Trophoblast cell (in vitro differentiated cells and primary cell): ENCODE measurements at places on chromosomes 1 and 21.

DNA sequence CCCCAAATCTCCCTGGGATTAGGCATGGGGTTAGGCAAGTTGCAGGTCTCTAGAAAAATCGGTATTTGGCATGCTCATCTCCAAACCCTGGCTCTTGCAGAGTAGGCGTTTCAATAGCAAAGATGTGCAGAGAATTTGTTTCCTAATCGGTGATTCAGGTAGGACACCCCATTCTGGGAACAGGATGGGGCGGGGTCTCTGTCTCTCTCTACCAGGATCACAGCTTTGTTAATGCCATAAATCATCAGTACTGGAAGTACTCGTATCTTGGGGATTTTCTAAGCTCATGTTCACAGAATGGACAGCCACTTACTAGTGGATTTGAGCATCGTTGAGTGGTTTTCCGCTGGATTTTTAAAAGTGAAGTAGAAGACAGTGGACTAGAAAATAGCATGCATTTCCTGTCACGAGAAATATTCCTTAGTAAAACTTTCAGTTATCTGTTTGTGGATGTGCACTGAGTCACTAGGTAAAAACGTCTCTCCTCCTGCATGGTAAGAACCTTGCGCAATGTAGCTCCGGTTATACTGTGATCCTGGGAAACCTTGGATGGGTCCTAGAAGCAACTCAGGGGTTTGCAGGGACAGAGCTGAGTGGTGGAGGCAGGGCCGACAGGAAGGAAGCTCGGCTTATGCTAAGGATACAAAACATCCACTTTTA, 5.1 kb downstream of the TMEM51 start:
- no peaks in the 10 kb centered on the region for H3K27me3 ChIP-seq
- peaks cover 13% of the 10 kb centered on the region for H3K4me1 ChIP-seq
- no peak overlapping the region for H3K4me3 ChIP-seq
- no peak overlapping the region for H3K27ac ChIP-seq
- H3K36me3 ChIP-seq = no peaks in the 10 kb centered on the region

- no peak overlapping the region for H3K27ac ChIP-seq
- no peaks in the 10 kb centered on the region for H3K27me3 ChIP-seq
Measured at GRCh38 chr1:97936976-97937375, 16.1 kb upstream of the DPYD start.

DNA sequence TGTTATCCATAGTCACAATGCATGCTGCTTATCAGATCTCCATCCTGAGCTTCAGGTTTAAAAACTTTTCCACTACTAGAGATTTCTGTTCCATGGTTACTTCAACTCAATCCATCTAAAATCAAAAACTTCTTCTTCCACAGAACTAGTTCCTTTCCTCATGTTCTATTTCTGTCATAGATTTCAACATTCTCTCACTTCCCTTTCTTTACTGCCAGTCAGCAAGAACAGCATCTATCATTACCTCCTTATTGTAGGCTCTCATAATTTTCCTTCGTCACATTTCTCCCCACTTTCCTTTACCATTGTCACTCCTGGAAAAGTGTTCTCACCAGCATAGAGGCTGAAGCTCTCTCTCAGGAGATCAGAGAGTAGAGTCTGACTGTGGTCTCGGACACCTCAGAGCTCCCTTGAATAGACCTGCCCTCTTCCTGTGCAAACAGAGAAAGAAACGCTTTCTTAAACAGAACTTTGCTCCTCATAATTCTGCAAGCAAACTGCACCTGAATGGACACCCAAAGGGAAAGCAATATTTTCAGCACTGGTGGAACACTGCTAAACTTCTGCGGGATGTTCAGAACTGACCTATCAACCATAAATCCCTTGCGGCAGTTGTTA, 48.7 kb upstream of the KIRREL1 start:
- no peak overlapping the region for H3K4me3 ChIP-seq
- H3K27ac ChIP-seq = no peak overlapping the region
- no peak for DNase-seq
- H3K36me3 ChIP-seq = no peaks in the 10 kb centered on the region

DNA sequence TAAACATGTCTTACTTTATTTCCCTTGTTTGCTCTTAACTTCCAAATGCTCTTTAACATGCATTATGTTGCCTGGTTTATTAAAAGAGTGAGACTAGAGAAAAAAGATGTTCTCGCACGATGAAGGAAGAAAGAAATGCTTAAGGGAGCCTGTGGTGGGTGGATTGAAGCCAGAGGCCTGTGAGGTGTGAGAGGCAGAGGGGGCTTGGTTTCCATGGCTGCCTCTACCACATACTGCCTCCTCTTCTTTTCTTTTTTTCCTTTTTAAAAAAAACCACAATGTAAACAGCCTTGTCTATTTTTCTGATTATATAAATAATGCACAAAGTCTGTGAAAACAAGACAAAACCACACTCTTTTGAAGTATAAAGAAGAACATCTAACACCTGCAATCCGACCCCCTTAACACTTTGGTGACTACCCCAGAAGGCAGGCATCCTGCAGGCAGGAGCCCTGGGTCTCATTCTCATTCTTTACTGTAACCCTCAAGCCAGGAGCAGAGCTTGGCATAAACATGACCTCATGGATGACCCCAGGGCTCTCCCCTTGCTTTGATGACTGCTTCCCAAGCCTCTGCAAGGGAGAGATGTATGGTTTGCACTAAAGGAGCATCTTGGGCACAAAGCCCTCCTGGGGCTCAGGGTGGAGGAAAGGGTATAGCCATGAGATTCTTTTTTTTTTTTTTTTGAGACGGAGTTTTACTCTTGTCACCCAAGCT, 10.1 kb upstream of the PARP1 start:
- H3K36me3 ChIP-seq = no peaks in the 10 kb centered on the region
- no peak overlapping the region for H3K4me3 ChIP-seq
- no peaks in the 10 kb centered on the region for H3K27me3 ChIP-seq
- DNase-seq = no peak

DNA sequence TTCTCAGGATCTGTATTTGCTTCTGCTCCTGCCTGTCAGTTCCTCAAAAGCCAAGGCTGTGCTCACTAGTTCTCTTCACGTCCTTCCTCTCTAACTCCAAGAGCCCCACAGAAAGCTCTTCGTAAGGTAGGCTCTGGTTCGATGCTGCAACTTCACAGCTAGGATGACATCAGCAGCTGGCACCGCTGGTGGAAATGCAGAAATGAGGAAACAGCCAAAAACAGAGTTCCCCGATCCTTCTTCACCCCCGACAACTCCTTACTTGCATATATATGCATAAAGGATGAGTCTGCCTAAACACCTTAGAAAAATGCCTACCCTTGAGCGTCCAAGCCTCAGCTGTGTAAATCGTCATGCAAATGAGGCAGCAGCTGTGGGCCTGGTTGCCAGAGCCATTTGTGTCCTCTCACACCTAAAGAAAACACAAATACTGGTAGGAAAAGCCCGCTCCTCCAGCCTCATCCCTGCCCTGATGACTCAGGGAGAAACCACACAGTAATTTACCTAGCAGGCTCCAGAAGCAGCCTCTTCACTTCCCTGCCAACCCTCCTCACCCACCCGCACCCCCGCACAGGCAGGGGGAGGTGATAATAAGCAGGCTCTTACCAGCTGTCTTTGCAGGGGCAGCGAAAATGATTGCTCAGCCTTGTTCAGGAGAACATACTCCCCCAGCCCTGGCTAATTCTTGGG, 28.2 kb downstream of the BATF3 start:
- no peaks in the 10 kb centered on the region for H3K27me3 ChIP-seq
- no peak overlapping the region for H3K4me3 ChIP-seq
- peak; percentile 91 for DNase-seq
- H3K4me1 ChIP-seq = peaks cover 5% of the 10 kb centered on the region
- H3K36me3 ChIP-seq = no peaks in the 10 kb centered on the region
- no peak overlapping the region for H3K27ac ChIP-seq

GRCh38 chr1:70348399-70349165, 5.9 kb downstream of the ANKRD13C start:
- no peak overlapping the region for H3K27ac ChIP-seq
- no peak for DNase-seq
- H3K36me3 ChIP-seq = peaks cover 3% of the 10 kb centered on the region
- H3K4me3 ChIP-seq = no peak overlapping the region

DNA sequence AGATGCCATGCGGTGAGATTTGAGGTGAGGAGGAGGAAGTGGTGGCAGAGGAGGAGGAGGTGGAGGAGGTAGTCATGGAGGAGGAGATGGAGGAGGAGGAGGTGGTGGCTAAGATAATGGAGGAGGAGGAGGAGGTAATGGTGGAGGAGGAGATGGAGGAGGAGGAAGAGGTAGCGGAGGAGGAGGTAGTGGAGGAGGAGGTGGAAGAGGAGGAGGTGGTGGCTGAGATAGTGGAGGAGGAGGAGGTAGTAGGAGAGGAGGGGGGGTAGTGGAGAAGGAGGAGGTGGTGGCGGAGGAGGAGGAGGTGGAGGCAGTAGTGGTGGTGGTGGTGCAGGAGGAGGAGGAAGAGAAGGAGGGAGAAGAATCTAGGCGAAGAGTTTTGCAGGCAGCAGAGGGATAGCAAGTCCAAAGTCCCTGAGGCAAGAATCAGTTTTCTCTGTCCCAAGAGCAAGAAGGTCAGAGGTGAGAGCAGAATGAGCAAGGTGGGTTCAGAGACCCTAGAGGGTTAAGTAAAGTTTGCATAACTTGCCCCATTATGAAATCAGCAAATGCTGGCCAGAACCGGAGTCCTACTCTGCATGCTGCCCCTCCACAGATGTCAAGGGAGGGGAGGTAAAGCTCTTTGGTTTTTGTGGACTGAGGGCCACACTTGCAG, 38.9 kb upstream of the GNPAT start:
- peaks cover 2% of the 10 kb centered on the region for H3K27me3 ChIP-seq
- no peak overlapping the region for H3K4me3 ChIP-seq
- H3K27ac ChIP-seq = no peak overlapping the region
